Natural killer cell treated with Interleukin-12 subunit alpha and Interleukin-12 subunit beta and Interleukin-15 and Interleukin-18, amount 100 ng/mL, for 72 hours (primary cell): ENCODE measurements at places on chromosomes 13 and 19. TPM values are rescaled to one million over a fixed set of nuclear protein-coding genes. Genes with fewer than 3 reads are reported as not detected.
A peak's percentile ranks its signal among the peaks of the same experiment; 100 is the strongest.

The C13orf42 gene
- not detected for total RNA-seq

The CEBPA gene
- total RNA-seq = 1.3 TPM

The RABAC1 gene
- 79.6 TPM for total RNA-seq

- peaks cover 88% of the 10 kb centered on the region for H3K4me1 ChIP-seq
- peak overlapping the region; percentile 96 for H3K27ac ChIP-seq
- DNase-seq = peak; percentile 73
Measured at GRCh38 chr13:99218969-99219368, 18.3 kb downstream of the UBAC2 start.

GRCh38 chr19:57057036-57057686 lies 62.6 kb upstream of the USP29 start:
- DNase-seq = no peak
- no peak overlapping the region for H3K27ac ChIP-seq
- H3K4me3 ChIP-seq = no peak overlapping the region
- peaks cover 17% of the 10 kb centered on the region for H3K36me3 ChIP-seq

- no peak for DNase-seq
- H3K27me3 ChIP-seq = peaks cover 12% of the 10 kb centered on the region
- H3K36me3 ChIP-seq = no peaks in the 10 kb centered on the region
- no peak overlapping the region for H3K27ac ChIP-seq
- H3K4me3 ChIP-seq = no peak overlapping the region
Measured at GRCh38 chr13:25214491-25215252, 42.6 kb upstream of the AMER2 start.

DNA sequence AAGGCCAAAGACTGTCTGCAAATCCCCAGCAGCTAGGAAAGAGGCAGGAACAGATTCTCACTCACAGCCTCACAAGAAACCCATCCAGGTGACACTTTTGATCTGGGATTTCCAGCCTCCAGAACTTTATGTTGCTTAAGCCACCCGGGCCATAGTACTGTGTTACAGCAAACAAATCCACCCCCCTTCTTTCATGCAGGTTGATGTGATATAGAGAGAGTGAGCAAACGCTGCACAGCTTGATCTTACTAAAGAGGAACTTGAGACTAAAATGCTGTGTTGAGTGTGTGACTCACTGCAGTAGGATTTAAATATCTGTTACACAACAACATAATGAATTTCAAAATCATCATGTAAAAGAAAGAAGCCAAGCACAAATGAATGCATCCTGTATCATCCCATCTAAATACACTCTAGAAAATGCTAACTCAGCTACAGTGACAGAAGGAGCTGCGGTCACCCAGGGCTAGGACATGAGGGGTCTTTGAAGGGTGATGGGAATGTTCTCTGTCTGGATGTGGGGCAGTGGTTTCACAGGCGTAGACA lies 32.2 kb downstream of the RCBTB2 start:
- peak overlapping the region; percentile 100 for H3K27ac ChIP-seq
- no peaks in the 10 kb centered on the region for H3K27me3 ChIP-seq
- peak overlapping the region; percentile 84 for H3K4me3 ChIP-seq

- peak; percentile 76 for DNase-seq
- H3K4me3 ChIP-seq = peak overlapping the region; percentile 94
- H3K27me3 ChIP-seq = no peaks in the 10 kb centered on the region
- peaks cover 46% of the 10 kb centered on the region for H3K36me3 ChIP-seq
- peaks cover 74% of the 10 kb centered on the region for H3K4me1 ChIP-seq
Measured at GRCh38 chr13:46165485-46166223, 16.3 kb downstream of the LCP1 start.

DNA sequence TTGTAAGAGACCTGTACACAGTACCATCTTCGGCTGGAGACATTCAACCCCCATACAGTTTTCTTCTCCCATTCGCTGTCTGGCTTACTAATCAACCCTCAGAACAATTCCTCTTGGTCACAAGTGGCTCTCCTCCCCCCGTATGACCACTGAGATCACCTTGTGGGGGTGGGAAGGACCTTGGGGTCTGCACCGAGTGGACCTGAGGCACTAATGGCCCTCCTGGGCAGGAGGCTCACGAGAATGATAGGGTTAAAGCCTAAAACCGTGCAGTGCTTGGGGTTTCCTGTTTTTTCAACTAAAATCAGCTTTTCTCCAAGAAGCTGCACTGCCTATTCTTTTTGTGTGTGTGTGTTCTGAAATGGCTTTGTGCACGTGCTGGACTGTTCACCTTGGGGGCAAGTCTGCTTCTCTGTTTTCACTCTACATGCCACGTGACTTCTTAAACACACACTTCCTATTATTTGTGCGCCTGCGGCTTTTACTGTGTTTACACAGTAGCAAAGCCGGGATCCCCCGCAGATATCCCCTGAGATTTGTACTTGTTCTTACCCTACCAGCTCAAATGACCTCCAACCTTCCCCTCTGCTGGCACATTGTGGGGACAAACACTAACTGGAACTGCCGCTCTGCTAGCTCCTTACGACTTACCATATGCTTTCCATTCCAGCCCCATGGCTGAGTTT lies 12.3 kb downstream of the RBM26 start:
- H3K4me3 ChIP-seq = peak overlapping the region; percentile 77
- peaks cover 15% of the 10 kb centered on the region for H3K36me3 ChIP-seq
- no peak for DNase-seq
- H3K27me3 ChIP-seq = no peaks in the 10 kb centered on the region
- H3K4me1 ChIP-seq = peaks cover 44% of the 10 kb centered on the region

DNA sequence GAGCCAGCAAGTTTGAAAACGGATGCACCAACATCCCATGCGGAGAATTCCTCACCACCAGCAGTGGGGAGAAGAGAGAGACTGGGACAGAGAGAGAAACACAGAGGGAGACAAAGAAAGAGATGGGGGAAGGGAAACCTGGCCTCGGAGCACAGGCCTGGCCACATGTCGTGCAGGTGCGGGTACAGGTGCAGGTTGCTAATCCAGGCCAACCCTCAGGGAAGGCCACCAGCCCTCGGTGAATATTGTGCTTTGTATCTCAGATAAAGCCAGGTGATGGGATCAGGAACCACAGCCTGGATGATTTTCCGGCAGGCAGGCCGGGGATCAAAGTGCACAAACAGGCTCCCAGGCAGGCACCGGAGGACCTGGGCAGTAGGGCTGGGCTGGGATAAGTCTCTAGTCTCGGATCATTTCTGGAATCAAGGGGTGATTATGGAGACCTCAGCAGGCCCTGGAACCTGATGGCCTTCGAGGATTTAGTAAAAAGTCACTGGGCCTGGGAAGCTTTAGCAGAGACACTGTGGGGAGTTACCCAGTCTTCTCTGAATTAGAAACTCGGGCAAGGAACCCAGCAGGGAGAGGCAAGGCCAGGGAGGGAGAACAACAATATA lies 3.7 kb downstream of the GAS6 start:
- no peaks in the 10 kb centered on the region for H3K36me3 ChIP-seq
- no peak overlapping the region for H3K4me3 ChIP-seq
- peaks cover 7% of the 10 kb centered on the region for H3K4me1 ChIP-seq
- DNase-seq = no peak
- no peak overlapping the region for H3K27ac ChIP-seq

GRCh38 chr13:44543369-44543768 lies 32.8 kb downstream of the TSC22D1 start:
- no peak for DNase-seq
- no peaks in the 10 kb centered on the region for H3K27me3 ChIP-seq
- H3K27ac ChIP-seq = no peak overlapping the region
- no peak overlapping the region for H3K4me3 ChIP-seq
- H3K4me1 ChIP-seq = no peaks in the 10 kb centered on the region

DNA sequence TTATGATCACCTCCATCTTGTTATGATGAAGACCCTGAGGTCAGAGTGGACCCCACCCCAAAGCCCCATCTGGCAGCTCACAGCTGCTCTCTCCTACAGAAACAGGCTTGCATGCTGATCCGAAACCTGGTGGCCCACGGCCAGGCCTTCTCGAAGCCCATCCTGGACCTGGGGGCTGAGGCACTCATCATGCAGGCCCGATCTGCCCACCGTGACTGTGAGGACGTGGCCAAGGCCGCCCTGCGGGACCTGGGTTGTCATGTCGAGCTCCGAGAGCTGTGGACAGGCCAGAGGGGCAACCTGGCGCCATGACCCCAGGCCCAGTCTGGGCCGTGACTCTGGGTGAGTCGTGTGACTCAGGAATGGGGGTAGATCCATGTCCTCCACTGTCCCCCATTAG lies 6.5 kb upstream of the SLC25A42 start:
- no peaks in the 10 kb centered on the region for H3K36me3 ChIP-seq
- H3K27me3 ChIP-seq = no peaks in the 10 kb centered on the region
- H3K4me1 ChIP-seq = peaks cover under 1% of the 10 kb centered on the region
- H3K4me3 ChIP-seq = no peak overlapping the region
- no peak overlapping the region for H3K27ac ChIP-seq
